ENCODE measurements at places on chromosomes 6 and 20.
A peak's percentile ranks its signal among the peaks of the same experiment; 100 is the strongest.

DNA sequence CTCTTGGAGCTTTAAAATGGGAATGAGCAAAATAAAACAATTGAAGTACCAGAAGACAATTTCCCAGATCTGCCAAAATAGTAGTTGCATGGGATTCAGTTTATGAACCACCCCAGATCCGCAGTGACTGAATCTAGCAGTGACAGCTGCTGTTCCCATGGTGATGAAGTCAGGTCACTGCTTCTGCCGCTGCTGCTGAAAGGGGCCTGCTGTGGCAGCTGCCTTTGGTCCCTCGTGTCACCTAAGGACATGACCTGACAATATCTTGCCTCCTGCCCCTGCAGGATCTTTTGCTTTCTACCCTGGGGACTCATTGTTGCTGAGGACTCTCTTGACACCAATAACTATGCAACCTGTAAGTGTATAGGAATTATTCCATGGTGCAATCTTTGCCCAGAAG is 34.3 kb upstream of the OGFRL1 start:
- no peak for DNase-seq

DNA sequence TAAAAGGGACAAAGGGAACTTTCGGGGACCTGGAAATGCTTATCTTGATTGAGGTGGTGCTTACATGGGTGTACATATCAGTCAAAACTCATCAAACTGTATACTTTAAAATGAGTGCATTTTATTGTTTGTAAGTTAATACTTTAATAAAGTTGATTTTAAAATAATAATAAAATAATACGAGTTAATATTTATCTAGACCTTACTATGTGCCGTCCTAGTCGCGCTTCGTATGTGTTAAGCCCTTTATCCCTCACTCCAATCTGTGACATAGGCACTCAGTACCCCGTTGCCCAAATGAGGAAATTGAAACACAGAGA is 47.5 kb downstream of the PDYN start:
- DNase-seq = no peak

- no peak for DNase-seq
Measured at GRCh38 chr6:55474382-55474781, 104.6 kb downstream of the HMGCLL1 start.

GRCh38 chr6:67792996-67793395 is 842.1 kb upstream of the ADGRB3 start:
- DNase-seq = no peak

- DNase-seq = no peak
Measured at GRCh38 chr20:53837126-53837826, 233.1 kb downstream of the BCAS1 start.

- no peak for DNase-seq
Measured at GRCh38 chr20:19889011-19889953, 127.9 kb upstream of the NAA20 start.

DNA sequence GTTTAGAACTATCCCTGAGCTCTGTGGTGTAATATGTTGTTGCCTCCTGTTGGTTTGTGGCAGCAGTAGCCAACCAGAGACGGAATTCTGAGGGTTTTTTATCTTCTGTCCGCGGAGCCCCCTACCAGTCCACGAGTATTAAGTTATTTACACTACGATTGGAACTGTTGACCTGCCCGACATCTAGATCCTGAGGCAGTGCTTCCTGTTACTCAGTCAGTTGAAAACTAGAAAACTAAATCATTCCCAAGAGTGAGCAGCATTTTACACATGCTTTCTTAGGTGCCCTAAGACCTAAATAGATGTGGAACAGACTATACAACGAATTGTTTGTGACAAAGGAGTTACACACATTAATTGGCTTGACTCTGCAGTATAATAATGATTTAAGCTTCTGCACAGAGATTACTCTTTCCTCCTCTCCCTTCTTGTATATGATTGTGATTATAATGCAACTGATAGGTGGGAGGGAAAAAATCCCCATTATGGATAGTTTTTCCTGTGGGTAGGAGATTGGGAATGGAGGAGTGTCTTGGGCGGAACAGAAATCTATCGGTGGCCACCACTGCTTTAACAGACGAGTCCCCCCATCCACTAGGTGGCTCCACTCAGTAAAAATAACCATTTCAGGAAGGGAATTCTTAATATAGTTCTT is 1.7 kb downstream of the LOC128125822 start:
- DNase-seq = no peak

DNA sequence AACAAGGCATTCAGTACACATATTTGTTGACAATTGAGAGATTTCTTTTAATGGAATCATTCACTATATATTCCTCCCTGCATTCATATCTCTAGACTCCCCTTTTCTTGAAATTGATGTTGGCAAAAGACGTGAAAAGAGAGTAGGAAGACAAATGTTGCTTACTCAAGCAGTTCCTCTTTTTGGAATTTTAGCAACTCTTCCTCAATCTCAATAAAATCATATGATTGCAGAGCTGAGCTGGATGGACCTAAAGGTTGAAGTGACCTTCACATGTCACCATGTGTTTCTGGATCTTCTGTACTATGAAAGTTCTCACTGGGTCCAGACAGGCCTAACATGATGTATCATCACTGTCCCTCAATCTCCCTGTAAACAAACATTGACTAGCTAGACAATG is 18.6 kb downstream of the ADGRF1 start:
- no peak for DNase-seq

DNA sequence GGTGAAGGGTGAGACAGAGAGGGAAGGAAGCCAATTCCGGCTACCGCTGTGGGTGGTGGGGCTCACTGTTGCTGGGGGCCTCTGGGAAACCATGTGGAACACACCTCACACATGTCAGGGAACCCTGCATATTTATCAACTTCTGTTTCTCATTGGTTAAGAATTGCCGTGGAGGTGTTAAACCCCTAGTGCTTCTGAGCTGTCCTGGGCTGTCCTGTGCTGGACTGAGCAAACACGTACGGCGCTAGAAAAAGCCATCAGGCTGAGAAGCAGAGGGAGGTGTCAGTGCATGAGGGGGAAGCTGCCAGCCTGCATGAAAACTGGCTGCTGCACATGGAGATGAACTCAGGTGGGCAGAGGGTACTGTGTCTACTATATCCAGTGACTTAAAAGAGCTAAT is 103.9 kb upstream of the JAG1 start:
- no peak for DNase-seq

DNA sequence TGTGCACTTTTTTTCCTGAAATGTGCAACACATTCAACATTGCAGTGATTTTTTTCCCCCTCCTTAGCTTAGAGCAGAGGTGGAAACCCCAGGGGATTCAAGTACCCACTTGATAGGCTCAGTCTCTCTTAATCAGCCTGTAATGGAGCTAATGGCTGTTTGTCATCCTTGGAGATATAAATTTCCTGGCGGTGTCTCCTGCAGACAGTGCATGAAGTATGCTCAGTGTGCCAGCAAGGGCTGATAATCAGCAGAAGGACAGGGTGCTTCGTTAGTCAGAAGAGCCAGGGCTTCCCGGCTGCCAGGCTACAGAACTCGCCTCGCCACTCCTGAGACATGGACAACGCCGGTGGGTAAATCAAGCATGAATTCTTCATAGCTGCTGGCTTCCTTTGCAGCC is 69.8 kb upstream of the PHACTR2 start:
- no peak for DNase-seq

DNA sequence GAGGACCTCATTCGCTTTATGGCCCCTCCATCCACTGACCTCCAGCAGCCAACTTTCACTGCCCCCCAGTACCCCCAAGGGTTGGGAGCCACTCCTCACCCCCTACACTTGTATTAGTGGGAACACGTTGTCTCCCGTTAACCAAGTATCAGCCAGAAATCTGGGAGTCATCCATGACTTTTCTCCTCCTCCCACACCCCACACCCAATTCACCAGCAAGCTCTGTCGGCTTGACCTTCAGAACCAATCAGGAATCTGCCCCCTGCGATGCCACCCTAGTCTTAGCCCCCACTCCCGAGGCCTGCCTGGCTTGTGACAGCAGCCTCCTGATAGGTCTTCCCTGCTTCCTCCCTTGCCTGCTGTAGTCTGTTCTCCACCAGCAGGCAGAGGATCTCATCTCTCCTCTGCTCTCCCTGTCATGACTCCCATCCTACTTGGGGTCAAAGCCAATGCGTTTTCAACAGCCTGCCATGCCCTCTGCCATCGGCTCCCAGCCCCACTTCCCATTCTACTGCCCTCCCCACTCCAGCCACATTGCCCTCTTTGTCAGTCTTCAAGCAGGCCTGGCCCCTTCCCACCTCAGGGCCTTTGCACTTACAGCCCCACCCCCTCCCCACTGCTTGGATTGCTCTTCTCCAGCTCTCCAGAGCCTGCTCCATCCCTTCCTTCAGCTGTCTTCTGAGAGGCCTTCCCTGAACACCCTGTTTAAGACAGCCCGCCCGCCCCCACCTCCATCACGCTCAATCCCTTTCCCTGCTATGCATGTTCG is 19.4 kb downstream of the MDGA1 start:
- no peak for DNase-seq

DNA sequence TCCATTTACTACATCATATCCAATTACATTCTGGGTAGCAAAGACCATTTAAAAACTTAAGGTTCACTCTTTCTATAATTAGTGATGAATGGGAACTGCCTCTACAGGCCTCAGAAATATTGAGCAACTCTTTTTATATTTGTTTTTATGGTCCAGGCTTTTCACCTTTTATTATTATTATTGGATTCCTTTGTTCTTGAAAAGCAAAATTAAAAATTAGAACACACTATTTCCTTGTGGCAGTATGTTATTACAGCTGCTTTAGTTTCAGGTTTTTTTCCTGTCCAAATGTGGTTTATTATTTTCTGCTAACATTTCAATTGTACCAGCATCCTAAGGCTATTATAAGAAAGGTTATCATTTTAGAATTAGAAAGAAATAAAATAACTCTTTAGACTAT is 150.1 kb downstream of the FARS2 start:
- DNase-seq = no peak

GRCh38 chr6:113449051-113449450 is 408.1 kb upstream of the MARCKS start:
- DNase-seq = no peak

DNA sequence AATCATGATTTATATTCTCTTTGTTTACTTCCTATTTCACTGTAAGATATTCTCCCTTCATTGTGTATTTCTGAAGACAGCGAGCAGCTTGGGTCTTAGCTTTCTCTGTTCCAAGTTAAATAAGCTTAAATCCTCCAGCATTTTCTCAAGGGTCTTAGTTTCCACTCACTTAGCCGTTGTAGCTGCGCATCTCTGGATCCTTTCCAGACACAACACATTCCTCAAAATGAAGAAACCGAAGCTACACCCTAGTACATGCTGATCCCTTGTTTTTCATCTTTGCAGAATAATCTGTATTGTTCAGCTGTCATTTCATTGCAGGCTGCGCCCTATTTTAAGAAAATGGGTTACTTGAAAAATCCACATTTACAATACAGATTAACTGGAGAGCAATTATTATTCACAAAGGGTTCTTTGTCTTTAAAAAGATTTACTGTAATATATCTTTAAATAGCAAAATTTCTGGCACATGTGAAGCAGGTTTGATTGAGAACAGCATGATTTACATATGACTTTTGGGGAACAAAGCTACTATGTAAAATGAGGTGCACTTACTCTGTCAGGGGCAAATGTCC is 375.8 kb downstream of the QKI start:
- peak; percentile 67 for DNase-seq

DNA sequence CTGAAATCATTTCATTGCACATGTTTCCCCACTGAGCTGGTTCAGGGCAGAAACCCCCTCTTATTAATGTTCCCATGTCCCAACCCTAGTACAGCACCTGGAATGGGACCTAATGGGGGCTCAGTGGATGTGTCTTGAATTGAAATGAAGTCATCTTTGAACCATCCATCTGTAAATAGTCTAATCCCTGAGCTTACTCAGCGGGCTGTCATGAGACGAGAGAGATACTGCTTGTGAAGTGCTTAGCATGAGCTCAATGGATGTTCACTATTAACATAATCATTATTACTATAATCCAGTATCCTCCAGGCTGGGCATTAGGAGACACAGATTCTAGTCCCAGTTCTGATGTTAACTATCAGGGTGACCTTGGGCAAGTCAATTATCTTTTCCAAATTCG is 106.6 kb upstream of the LRFN2 start:
- DNase-seq = no peak

GRCh38 chr20:53712212-53712977 is 118.8 kb upstream of the ZNF217 start:
- DNase-seq = no peak

- no peak for DNase-seq
Measured at GRCh38 chr20:8996817-8997512, 71.9 kb upstream of the PLCB4 start.

DNA sequence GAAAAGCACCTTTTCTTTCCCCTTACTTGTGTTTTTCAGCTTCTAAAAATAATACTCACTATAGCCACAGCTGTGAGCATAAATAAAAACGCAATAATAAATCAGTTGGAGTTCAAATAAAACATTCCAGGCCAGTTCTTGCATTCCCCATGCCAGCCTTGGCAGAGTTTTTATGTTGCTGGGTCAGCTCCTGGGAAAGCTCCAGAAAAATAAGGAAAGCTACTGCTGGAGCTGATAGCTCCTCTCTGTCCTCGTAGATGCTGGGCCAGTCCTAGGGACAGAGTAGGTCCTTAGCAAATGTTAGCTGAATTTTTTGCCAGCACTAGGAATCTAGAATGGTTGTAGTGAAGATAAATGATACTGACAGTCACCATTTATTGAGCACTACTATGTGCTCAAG is 389.0 kb upstream of the SYNCRIP start:
- DNase-seq = no peak

GRCh38 chr20:52033313-52033712 is 158.3 kb downstream of the ZFP64 start:
- DNase-seq = no peak

- DNase-seq = no peak
Measured at GRCh38 chr6:109050012-109050411, 44.6 kb downstream of the SESN1 start.

- no peak for DNase-seq
Measured at GRCh38 chr6:53216301-53216700, 67.7 kb upstream of the GCM1 start.

DNA sequence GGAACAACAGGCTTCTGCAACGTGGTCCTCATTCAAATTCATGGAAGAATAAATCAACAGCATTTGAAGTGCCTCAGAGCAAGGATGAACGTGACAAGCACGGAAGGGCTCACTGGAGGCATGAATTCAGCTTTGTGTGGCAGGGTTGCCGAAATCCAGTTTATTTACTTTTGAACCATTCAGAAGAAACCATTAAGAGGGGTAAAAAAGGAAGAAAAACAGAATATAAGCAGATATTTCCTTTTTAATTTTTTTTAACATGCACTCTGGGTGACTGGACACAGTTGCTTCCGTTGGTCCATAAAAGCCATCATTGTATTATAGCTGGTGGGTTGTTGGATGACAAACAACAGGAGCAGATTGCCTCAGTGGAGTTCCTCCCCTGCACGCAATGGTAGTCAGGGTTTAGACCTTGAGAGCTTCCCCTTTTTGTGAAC is 17.3 kb upstream of the SNRPB2 start:
- no peak for DNase-seq

DNA sequence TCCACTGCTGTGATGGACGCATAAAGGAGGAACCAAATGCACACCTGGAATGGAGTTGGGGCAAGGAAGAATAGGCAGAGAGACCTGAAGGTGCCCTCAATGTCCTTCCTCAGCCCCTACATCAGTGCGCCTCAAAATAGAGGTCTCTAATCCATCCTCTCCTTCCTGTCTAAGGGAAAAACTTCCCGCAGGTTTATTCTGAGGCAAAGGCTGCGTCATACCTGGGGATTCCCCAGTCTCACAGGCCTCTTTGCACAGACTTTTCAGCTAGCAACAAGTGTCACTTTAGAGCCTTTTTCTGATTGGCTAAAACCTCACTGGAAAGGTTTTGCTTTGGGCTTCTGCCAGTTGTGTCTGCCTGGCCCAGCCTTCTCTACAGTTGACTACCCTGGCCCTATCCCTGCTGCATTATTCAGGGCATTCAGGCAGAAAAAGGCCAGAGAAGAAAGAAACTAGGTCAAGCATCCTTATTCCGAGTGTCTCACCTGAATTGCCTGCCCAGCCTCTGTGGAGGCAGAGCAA is 1.8 kb upstream of the HLA-DQB1 start:
- no peak for DNase-seq

Data from brain pericyte (primary cell).